ENCODE measurements at places on chromosomes 7 and 10.

DNA sequence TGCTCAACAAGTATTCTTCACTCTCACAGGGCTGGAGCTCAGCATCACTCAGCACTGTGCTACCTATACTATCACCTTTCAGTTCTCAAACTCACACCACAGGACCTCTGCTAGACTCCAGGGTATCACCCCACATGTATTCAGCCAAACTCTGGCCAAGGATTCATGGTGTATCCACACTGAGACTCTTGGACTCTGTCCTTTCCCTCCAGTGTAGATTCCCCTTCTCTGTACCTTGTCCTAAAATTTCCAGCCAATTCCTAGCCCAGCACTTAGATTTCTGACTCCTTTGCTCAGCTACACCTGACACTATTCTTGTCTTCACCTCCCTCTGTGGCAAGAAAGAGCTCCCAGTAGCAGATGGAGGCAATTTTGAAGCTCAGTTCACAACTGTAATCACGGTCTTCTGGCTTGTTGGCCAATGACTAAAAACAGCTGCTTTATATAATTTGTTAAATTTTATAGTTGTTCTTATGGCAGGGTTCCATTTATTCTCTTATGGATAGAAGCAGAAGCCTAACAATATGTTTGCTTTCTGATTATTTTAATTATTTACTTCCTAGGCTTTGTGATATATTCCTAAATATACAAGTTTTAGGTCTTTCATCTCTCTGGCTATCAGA is 258.8 kb downstream of the THSD7A start:
- DNase-seq, result no peak

GRCh38 chr7:1458683-1459511 is at the start of gene MICALL2:
Gene MICALL2 (minus strand): TSS chr7:1459470. CDS start chr7:1459326, 144 bp downstream.
- no peak for DNase-seq

- no peak for DNase-seq
These were observed 84.8 kb upstream of the LRGUK start for GRCh38 chr7:134042307-134042706.

DNA sequence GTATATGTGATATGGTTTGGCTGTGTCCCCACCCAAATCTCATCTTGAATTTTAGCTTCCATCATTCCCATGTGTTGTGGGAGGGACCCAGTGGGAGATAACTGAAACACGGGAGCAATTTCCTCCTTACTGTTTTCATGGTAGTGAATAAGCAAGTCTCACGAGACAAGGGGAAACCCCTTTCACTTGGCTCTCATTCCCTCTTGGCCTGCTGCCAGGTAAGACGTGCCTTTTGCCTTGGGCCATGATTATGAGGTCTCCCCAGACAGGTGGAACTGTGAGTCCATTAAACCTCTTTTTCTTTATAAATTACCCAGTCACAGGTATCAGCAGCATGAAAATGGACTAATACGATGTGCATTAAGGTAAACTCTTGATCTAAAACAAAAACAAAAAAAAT is 357.1 kb upstream of the AOAH start:
- DNase-seq, result no peak

DNA sequence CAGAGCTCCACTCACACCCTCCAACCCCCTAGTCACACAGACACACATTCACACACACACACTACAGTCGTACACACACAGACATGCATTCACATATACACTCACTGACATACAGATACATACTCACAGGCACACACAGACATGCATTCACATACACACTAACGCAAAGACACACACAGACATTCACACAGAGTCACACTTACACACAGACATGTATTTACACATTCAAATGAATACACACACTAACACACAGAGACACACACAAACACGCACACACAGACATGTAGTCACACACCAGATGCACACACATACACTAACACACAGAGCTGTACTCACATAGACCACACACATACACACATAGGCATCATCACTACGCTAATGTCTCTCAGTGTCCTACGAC is 58.0 kb upstream of the MYL10 start:
- DNase-seq, result no peak

DNA sequence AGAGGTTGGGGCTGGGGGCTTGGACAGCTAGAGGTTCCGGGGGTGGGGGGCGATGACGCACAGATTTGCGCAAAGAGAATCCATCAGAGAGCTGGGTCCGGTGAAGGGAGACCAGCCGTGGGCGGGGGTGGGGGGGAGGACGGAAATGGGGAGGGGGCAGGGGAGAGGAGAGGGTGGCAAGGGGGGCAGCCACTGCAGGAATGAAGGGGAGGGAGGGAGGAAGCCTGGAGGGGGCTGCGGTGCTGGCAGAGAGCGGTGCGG is 1.2 kb upstream of the VGF start:
- DNase-seq, result no peak

DNA sequence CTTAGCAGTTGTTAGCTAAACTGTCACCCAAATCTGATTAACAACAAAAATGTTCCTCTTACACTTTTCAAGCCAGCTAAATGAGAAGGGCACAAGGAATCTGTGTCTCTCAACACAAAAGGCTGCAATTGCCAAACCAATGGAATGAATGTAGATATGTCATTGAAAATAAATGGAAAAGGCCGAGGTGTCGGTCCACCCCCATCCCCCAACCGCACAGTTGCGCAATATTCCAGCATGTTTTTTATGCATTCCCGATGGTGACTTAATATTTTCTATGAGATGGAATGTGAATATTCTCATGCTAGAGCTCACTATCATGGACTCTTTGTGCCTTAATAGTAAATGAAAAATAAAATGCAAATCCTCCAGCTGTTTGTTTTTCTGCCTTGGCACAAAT is 181.6 kb upstream of the LRGUK start:
- no peak for DNase-seq

DNA sequence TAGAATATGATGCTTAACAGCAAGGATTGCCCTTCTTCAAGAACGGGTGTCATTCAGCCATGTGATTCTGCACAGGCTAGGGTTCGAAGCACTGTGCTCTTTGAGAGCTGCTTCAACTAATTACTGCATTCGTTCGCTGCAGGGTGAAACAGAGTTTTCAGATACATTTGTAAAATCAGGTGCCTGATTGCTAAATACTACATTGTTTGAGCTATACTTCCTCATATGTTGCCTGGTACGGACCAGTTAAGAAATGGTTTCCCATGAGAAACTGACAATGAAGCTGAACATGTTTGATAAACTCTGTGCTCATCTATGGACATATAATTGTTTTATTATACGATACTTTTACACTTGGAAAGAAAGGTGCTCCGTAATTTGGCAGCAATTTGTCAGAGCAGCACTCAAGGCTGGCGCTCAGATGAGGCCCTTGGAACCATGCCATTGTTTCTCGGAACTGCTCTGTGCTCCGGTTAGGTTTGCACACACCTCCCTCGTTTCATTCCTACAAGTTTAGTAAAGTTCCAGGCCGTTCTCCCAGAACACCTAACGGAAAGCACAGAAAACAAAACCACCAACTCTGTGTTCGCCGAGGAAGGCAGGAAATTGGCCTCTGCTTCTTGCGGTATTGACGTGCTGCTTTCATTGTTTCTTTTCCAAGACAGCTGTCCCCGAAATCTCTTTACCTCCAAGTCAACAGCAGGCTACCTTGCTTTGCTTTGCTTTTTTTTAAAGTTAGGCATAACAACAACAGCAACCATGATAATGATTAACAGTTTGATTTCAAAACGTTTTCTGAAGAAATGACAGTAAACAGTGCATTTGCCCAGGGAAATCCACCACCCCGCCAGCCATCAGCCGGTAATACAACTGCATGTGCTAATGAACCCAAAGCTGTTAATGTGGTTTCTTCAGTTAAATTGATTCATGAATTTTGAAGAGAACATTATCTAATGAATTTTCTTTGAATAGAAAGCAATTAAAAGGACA is 206.9 kb downstream of the EBF3 start:
- no peak for DNase-seq

GRCh38 chr7:68823996-68824780 is 774.1 kb upstream of the AUTS2 start:
- DNase-seq, result no peak

DNA sequence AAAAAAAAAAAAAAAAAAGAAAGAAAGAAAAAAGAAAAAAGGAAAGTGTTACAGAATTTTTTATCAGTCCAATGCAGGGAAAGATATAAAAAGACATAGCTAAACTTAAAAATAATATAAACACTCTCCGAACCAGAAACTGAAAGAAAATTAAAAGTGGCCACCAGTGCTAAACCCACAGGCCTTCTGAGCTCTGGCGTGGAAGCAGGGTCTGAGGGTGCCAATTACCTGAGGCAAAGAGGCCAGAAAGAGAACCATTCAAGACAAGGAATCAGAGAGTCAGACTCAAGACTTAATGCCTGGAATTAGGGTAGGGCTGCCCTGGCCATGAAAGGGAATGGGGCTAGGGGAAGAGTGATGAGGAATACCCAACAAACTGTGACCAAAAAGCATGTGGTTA is 36.9 kb upstream of the STARD3NL start:
- no peak for DNase-seq

GRCh38 chr7:128190051-128190647 is 50.9 kb upstream of the LEP start:
- no peak for DNase-seq
